M059J (cell line): ENCODE measurements at places on chromosomes 7 and 10. TPM values are rescaled to one million over a fixed set of nuclear protein-coding genes. Genes with fewer than 3 reads are reported as not detected.

GRCh38 chr7:39749177-39749576, 125.8 kb downstream of the RALA start:
- DNase-seq: peak; percentile 82

- DNase-seq: no peak
These were observed 45.6 kb downstream of the VIPR2 start for GRCh38 chr7:159098811-159099655.

DNA sequence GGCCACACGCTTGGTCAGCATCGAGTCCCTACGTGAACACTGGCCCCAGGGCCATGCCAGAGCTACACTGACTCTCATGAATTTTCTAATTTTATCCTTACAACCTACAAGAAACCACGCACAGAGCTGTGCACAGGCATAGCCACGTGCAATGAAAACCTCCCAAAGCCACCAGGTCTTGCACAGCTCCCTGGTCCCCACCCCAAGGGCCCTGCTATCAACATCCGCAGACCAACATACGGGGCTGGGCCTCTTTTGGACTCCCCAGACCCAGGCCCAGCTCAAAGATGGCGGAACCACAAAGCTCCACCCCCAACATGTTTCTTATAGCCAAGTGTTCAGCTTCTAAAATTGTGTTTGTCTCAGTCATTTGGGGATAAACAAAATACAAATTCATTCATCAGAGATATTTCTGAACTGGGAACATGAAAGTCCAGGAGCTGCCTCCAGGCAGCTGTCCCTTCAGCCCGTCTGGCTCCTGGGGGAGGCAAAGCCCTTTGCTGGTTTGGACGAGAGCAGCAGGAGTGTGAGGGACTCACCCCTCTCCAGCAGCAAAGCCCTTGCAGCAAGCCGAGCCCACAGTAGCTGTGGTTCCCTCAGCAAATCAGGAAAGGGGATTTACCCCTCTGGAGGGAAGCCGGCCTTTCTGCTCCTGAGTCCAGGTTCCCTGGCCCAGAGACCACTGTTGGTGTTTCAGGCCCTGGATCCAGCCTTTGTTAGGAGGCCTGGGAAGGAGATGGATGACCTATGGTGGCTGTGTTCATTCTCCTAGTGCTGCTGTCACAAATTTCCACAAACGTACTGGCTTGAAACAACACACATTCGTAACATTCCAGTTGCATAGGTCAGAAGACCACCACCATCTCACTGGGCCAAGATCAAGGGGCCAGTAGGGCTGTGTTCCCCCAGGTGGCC, 75.1 kb downstream of the OAT start:
- no peak for DNase-seq

- no peak for DNase-seq
These were observed 1575.2 kb upstream of the LRRTM3 start for GRCh38 chr10:65350611-65351010.

Gene JAKMIP3
- 0.02 TPM in 1 of 2 replicates, not detected in the other for total RNA-seq

Gene RET
- 0.15 TPM in 1 of 2 replicates, not detected in the other for total RNA-seq

GRCh38 chr10:43971981-43972380, 323.3 kb upstream of the ZNF32 start:
- no peak for DNase-seq

GRCh38 chr10:113843972-113844485, 9.9 kb downstream of the DCLRE1A start:
- DNase-seq: no peak

- DNase-seq: no peak
These were observed 34.8 kb downstream of the SEMA3E start for GRCh38 chr7:83614112-83614511.

Gene RARRES2
- total RNA-seq: 1.1 and 1.7 TPM in 2 replicates

- DNase-seq: peak; percentile 64
These were observed 9.5 kb downstream of the FAM241B start for GRCh38 chr10:69639291-69640195.

GRCh38 chr7:91567081-91568012, 303.1 kb downstream of the FZD1 start:
- no peak for DNase-seq

Gene LRRC17
- total RNA-seq: 84.3 and 108 TPM in 2 replicates

DNA sequence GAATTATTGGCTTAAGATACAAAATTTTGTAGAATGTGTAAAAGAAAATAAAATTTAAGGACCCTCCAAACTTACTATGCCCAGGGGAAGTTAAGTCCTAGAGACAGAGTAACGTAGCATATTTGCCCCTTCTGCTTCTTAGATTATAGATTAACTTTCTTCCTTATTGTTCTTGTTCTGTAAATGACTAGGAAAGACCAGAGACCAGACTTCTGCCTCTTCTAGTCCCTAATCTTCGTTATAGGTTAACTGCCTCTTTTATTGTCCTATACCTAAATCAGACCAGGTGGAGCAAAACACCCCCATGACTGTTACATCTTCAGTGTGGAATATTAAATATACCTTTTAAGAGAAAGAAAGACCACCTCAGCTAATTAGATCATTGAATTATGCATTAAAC, 160.5 kb downstream of the PHTF2 start:
- DNase-seq: no peak

DNA sequence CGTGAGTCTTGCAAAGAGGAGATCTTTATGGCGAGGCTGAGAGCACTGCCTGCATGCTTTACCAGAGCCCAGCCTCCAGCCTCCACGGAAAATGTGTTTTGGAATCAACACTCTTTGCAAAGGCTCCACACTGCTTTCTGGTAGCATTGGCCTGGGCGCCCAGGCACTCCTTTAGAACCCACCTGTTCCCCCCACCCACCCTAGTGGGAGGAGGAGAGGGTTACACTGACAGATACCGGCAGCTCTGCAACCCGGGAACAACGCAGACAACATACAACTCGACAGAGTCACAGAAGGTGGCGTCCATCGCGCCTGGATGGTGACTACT, 5.5 kb upstream of the MNX1 start:
- DNase-seq: no peak

Gene SHTN1
- 3.8 and 9.0 TPM in 2 replicates for total RNA-seq

- DNase-seq: no peak
These were observed 31.8 kb downstream of the PCLO start for GRCh38 chr7:83130623-83131545.

Gene MRPS17
- 15.9 and 20.3 TPM in 2 replicates for total RNA-seq

- DNase-seq: peak; percentile 37
These were observed 2.4 kb downstream of the FAS start for GRCh38 chr10:88992921-88993524.

- DNase-seq: peak; percentile 53
These were observed 1.5 kb downstream of the KMT2E start for GRCh38 chr7:105015390-105015965.

Gene RBM17
- 15.5 and 17.1 TPM in 2 replicates for total RNA-seq
